DMS153 (cell line): ENCODE measurements at places on chromosomes 3 and 15.
A peak's percentile ranks its signal among the peaks of the same experiment; 100 is the strongest.

DNA sequence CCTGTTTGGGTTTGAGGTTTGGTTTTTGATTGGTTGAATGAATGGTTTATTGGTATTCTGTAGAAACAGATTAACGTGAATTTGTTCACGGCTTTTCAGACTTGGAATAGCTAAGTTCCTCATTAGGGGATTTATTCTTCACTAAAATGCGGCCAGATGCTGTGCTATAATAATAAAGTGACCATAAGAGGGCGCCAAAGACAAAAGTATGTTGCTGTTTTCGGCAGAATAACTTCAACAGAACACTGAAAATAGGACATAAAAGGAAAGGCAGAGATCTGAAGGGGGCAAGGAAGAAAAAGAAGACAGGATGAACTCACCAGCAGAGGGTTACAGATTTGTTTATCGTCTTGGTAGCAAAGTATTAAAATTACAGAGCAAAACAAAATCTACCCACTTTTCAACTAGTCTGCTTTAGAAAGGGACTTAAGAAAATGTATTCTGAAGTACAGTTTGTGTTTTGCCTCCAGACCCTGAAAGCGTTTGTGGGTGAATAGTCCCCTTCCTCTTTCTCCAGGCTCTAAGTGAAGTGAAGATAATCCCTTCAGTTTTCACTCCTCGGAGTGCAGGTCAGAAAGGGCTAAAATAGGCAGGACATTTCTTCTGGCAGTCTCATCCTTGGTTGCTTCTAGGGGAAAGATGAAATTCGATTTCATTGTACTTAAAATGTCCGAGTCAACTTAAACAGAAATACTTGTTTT, 147.6 kb downstream of the IL20RB start:
- DNase-seq = peak; percentile 0

- DNase-seq = no peak
These were observed 130.4 kb downstream of the FRMD5 start for GRCh38 chr15:44064706-44065105.

GRCh38 chr3:95036526-95037021, 973.7 kb downstream of the NSUN3 start:
- DNase-seq = no peak

DNA sequence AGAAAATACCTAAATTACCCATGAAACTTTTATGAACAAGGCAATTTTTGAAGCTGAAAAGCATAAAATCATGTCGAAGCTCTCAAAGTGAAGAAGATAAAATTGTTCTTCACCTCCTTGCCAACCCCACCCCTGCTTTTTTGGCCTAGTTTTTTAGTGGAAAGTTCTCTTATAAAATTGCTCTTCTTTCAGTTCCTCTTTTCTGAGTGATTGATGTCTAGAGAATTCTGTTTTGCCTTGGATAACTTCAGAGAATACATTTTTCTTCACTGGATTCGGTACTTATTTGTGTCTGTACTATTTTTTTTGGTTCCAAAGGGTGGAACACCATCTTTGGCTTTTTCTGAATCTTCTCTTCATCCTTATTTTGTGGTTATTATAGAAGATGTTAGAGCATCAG, 25.0 kb upstream of the PYDC2 start:
- DNase-seq = no peak

GRCh38 chr15:87871258-87871681, 385.3 kb downstream of the NTRK3 start:
- DNase-seq = no peak

- no peak for DNase-seq
These were observed 144.2 kb downstream of the RYR3 start for GRCh38 chr15:33454996-33455395.

DNA sequence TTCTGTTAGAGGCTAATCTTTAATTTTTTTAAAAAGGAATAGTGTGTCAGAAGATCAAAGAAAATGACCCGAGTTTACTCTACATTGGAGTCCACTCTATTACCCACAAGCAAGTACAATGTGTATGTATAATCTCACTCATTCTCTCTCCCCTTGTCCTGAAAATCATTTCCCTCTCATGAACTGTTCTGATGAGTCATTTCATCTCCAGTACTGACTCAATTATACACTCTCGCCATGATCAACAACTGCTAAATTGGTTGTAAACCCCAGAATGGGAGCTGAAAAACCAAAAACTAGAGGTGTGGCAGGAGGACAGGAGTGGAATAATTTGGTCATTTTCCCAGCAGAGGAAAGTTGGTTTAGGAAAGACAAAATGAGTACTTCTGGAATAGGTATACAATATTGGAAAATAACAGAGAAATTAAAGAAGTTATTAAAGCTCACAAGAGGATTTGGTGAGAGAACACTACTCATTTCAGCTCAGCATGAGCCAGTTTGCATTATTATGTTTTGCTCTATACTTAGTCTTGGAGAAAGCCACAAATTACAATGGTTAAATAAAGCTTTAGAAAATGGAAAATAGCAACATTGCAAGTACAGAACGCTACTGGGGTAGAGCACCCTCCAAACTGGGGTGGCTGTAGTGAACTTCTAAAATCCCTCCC, 144.3 kb upstream of the PFN2 start:
- no peak for DNase-seq

DNA sequence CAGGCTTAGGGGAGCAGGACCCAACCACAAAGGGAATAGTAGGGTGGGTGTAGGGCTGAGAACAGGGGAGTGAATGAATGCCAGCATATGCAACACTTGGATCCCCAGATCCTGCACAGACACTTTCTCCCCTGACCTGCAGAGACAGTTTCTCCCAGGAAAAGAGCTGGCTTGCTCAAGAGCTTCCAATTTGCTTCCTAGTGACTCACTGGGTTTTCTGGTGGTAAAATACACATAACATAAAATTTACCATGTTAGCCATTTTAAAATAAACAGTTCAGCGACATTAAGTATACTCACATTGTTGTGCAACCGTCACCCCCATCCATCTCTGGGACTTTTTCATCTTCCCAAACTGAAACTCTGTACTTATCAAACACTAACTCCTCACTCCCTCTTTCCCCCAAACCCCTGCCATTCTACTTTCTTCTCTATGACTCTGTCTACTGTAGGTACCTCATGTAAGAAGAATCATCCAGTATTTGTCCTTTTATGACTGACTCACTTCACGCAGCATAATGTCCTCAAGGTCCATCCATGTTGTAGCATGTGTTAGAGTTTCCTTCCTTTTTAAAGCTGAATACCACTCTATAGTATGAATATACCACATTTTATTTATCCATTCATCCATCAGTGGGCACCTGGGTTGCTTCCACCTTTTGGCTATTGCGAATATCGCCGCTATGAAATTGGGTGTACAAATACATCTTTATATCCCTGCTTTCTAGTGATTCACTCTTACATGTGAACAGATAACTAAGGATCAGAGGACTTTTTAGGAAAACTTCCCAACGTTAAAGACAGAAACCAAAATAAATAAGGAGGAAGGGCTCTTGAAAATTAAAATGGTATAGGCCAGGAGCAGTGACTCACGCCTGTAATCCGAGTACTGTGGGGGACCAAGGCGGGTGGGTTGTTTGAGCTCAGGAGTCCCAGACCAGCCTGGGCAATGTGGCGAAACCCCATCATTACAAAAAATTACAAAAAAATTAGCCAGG, 95.6 kb upstream of the TJP1 start:
- no peak for DNase-seq

DNA sequence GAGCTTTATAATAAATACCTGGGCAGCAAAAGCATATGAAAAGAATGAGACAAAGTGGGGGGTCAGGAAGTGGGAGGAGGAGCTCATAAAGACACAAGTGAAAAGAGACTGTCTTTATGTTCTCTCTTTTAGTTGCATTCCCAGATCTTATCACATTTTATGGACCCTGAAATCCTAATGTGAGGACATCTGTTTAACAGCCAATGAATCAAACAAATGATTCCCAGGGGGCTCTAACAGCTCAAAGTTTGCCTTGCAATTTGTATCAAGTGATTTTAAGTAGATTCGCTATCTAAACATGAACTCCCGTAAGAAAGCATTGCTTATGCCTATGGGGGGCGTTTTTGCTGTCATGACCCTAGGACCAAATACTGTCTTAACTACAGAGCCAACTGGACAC, 332.3 kb upstream of the CNTN4 start:
- no peak for DNase-seq

DNA sequence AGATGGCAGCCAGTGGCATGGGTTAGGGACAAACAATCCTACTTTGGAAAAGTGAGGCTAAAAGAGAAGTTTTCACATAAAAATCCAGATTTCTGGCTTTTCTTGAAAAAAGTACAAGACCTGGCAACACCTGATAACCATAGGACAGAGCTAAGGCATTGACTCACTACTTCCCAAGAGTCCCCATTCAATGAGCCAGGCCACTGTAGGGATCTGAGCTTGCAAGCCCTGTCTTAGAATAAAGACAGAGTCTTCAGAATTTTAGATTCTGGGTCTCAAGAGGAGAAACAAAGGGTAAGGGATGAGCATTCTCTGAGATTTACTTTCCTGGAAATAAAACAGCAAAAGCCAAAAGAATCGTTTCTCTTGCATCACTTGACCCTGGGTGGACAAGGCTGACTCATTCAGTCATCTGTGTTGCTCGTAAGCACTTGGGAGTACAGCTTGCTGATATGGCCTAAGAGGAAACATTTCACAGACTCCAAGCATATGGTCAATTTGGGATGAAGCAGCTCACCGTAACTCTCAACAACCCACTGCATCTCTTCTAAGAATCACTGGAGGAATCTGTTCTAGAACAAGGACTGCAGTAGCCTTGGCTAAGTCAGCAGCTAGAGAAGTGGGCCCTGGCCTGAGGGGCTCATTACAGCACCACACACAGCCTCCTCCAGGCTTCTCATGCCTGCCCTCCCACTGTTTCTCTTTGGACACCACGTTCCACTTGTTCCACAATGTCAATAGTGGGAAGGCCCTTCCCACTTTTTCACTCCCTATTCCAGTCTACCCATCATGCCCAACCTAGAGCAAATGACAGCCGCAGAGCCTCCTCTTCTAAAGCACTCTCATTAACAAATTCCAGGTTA, 86.2 kb downstream of the RFTN1 start:
- DNase-seq = no peak

- no peak for DNase-seq
These were observed 12.4 kb downstream of the RTF1 start for GRCh38 chr15:41429003-41429890.

- no peak for DNase-seq
These were observed 102.0 kb upstream of the DAZL start for GRCh38 chr3:16707260-16707659.

DNA sequence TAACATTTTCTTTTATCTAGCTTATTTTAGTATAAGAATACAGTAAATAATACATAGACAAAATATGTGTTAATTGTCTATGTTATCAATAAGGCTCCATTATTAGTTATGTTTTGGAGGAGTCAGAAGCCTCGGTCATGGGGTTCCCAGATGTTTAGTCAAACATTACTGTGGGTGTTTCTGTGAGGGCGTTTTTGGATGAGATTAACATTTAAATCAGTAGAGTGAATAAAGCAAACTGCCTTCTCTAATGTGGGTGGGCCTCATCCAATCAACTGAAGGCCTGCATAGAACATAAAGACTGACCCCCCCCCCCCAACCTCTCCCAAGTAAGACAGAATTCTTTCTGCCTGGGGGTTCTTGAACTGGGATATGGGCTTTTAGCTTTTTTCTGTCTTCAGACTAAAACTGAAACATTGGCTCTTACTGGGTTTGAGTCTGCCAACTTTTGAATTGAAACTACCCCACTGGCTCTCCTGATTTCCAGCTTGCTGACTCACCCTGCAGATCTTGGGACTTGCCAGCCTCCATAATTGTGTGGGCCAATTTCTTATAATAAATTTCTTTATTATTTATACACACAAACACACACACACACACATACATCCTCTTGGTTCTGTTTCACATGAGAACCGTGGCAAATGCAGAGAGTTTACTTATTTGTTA, 192.0 kb downstream of the TPRG1 start:
- DNase-seq = no peak

GRCh38 chr3:66495668-66496045, 5.2 kb downstream of the LRIG1 start:
- no peak for DNase-seq

DNA sequence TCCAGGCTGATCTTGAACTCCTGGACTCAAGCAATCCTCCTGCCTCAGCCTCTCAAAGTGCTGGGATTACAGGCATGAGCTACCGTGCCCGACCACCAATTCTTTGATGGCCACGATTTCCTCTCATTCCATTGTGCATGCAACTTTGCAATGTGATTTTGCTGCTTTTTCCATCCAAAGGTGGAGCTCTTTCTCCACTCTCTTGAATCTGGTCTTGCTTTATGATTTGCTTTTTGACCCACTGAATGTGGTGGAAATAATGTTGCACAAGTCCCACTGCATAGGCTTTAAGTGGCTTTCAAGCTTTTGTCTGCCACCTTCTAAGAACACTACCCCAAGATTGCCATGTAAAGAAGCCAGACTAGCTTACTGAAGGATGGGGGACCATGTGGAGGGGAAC, 10.6 kb downstream of the RPS27L start:
- no peak for DNase-seq

GRCh38 chr3:72189339-72189738, 404.4 kb upstream of the PROK2 start:
- DNase-seq = no peak

GRCh38 chr3:25572919-25573385, 91.8 kb downstream of the TOP2B start:
- DNase-seq = no peak

DNA sequence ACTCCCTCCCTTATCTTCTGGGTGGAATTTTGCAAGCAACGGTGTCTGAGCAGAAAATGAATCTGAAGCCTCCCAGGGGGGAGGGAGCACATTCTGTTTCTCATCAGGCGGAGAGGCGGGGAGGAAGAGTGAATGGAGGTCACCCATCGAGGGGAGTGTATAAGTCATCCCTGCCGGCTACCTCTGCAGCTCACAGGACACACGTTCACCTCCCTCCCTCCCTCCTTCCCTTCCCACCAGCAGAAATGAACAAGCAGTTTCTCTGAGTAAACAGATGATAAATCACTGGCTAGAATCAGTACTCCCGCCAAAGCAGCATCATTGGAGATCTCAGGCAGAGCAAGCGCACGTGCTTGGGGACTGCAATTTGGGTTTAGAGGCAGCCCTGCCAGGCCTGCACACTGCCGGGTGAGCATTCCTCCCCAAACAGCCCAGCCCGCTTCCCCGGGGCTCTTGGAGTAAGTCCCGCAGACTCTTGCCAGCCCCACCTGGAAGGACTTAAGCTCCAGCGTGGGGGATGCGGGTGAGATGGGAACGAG, 38.3 kb downstream of the CPN2 start:
- DNase-seq = peak; percentile 55

DNA sequence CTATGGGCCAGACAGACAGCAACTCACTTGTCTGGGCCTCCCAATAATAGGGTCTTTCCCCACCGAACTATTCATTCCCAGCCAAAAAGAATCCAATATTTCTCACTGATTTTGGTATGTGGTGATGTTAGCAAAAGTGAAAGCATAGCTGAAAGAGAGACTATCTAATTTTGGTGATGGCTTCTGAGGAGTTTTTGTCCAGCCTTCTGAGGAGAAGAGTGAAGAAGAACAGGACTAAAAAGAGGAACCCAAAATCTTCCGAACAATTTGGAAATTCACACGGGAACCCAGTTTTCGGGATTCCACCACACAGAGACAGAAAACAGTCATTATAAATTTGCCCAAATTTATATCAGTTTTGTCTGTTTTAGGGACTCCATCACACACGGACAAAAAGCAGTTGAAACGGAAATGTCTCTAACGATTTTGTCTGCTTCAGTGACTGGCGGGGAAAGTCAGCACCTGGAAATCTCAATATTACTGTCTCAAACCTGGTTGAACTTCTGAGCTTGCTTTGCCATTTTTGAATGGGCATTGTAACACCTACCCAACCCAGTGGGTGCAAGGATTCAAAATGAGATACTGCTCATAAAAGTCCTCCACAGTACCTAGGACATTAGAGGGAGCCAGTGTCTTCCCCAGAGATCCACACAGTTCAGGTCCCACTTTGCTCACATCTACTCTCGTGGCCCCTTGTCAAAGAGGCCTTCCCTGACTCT, 9.1 kb downstream of the CD80 start:
- no peak for DNase-seq
